ENCODE measurements at places on chromosomes 3 and 15.

DNA sequence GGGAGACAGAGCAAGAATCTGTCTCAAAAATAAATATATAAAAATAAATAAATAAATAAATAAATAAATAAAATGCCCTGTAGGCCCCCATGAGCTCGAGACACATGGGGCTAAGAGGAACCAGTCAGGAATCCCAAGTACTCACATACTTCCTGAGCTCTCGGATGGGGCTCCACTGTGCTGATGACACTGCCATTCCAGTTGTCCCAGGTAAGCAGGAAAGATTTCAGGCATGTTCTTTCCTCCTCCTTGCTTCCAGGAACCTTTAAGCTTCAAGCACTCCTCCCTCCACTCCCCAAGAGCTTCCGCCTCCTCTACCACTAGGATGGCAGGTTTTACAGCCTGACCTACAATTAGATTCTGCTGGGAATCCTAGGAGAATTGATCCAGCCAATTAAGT is 113.4 kb downstream of the SLC49A4 start:
- DNase-seq: no peak

GRCh38 chr15:74529921-74530320 is 11.1 kb upstream of the ARID3B start:
- DNase-seq: no peak

- DNase-seq: no peak
Measured at GRCh38 chr3:174387736-174388135, 471.4 kb upstream of the NAALADL2 start.

DNA sequence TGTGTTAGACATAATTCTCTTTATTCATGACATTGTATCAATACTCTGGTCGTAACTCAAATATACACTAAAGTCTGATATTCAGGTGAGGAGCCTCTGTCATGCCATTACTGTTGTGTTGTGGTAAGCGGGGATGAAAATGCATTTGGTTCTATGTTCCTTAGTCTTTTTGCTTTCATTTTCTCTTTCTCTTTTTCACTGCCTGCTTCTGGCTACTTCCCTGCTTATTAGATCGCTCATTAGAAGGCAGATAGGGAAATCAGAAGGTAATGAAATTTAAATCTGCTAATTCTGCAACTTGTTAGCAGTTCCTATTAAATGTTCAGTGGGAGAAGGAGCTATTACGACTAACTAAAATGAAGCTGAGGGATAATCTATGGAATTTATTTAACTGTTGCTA is 345.0 kb downstream of the GRM7 start:
- no peak for DNase-seq

DNA sequence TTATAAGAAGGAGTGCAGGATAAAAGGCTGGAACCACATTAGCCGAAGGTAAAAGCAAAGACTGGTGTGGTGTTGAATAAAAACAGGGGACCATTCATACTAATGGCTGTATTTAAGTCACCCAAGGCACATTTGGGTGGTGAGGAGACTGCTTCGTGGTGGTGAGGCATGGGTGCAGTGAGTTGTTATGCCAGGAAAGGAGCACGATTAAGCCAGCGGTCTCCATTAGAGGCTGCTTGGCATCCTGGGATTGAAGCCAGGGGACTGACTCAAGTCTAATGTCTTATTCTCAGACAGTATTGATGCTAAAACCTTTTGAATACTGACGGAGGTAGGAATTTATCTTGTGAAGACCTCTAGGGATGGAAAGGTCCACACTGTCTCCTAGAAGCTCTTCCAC is 21.9 kb downstream of the FEM1B start:
- DNase-seq: no peak

DNA sequence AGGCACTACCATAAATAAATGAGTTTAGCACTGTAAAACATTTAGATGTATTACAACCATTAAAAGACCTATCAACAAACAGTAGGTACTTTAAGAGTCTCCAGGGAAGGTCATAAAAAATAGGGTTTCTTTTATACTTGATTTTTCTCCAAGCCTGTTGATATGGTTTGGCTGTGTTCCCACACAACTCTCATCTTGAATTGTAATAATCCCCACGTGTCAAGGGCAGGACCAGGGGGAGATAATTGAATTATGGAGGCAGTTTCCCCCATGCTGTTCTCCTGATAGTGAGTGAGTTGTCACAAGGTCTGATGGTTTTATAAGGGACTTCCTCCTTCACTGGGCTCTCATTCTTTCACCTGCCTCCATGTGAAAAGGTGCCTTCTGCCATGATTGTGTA is 468.9 kb upstream of the UBE2E2 start:
- no peak for DNase-seq

DNA sequence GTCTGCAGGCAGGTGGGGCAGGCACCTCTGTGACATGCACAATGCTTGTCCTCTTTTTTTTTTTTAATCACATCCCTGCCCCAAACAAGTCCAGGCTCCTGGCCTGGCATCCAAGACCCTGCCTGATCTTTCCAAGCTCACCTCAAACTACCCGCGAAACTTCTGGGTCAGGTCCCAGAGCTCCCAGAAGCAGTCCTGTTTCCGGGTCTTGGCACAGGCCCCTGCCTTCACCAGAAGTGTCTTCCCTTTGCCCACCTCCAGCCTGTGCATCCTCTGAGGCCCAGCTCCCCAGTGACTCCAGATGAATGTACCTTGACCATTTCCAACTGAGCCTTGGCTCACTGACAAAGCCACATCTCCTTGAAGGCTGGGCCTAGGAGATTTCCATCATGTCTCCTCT is 23.0 kb downstream of the PLA2G4E start:
- DNase-seq: no peak

DNA sequence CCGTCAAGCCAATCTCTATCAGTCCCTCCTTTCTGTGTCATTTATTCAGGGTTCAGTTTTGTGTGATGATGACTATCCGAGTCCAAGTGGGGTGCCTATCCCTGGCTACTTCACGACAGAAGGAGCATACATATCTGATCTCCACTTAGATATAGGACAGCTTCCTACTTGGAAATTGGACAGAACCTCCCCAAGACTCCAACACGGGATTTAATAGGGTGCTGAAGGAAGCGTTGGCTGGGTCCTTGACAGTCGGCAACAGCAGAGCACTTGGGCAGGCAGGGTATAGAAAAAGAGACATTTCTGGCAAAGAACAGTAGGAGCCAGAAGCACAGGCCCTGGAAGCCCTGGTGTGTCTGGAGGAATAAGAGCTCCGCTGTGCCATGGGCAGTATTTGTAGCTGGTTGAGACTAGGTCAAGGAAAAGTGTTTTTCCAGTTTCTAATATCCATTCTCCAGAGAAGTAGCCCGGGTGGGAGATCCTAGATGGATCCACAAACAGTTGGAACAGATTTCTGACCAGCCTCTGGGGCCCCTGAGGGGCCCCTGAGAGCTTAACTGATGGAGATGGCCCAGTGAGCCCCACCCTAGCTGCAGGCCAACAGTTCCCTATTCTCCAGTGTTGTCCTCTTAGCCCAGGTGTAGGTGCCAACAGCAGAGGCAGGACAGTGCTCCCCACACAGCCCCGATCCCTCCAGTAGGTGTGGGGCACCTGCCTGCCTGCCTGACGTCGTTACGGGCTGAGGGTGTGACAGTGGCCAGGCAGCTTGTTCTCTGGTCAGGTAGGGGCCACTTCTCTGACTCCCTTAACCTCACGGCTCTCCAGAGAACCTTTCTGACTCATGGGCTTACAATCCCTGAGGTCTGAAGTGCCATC is 130.8 kb downstream of the CHCHD6 start:
- DNase-seq: no peak

- DNase-seq: no peak
Measured at GRCh38 chr3:30659270-30660130, 53.1 kb downstream of the TGFBR2 start.

DNA sequence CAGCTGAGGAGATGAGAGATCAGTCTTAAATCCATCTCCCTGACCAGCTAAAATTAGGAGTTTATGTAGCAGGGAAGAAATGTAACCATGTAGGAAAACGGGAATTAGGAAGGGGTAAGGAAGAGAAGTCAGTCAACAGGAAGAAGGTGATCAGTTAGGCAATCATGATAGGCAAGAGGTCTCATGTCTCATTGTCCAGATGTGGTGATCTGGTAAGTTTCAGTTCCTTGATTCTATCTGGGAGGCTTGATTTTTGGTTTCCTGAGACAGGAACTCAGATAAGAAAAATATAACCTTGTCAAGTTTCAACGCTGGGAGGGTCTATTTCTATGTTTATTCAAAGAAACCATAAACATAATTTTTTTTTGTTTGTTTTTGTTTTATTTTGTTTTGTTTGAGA is 40.3 kb upstream of the TBC1D5 start:
- DNase-seq: no peak

DNA sequence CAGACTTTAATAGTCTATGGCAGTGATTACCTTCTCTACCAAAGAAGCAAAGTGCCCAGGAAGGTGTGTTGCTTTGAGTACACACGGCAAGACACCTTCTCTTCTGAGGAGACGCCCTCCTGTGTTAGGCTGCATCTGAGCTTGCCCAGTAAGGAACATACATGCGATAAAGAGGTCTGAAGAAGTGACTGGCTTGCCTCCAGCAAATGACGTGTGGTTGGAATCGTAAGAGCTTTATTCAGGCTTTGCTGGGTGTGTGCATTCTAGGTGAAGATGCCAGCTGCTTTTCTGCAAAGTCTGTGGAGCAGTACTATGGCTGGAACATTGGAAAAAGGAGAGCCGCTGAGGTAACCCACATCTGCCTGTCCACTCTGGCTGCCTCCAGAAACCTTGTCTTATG is 22.4 kb downstream of the MAP6D1 start:
- no peak for DNase-seq

GRCh38 chr15:100043692-100044091 is 298.1 kb downstream of the ADAMTS17 start:
- DNase-seq: no peak

- DNase-seq: no peak
Measured at GRCh38 chr3:108428586-108428985, 81.8 kb downstream of the MYH15 start.

GRCh38 chr3:48502728-48503168 is 1.2 kb downstream of the SHISA5 start:
- DNase-seq: no peak

DNA sequence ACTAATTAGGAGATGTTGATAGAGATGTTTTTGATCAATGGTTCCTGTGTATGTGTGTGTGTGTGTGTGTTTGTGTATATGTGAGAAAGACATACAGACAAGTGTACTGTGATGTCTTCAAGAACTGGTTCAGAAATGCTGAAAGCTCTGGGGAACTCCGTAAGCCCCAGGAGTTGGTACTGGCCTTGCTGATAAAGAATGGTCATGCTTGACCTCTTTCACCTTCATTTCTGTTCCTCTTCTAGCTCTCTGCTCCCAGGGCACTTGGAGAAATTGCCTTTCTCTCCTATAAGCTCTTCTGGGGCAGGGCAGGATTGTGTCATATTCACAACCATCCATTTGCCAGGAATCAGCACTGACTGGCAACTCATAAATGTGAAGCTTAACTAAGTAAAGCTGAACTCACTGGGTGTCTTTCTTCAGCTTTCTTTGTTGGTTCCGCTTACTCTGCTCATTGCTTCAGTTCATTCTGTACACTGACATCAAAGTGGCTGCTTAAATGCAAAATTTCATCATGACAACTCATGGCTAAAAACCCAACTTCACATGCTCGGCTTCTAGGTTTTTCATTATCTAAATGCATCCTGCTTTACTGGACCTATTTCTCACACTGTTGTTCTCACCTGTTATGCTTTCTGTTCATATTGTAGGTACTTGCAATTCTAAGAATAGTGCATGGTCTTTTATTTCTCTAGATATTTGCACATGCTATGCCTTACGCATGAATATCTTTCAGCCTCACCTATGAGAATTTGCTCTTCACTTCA is 162.1 kb upstream of the LYSMD4 start:
- no peak for DNase-seq

- no peak for DNase-seq
Measured at GRCh38 chr15:56832125-56832524, 86.3 kb upstream of the TCF12 start.

GRCh38 chr3:4826237-4827100 is 152.8 kb upstream of the BHLHE40 start:
- no peak for DNase-seq

DNA sequence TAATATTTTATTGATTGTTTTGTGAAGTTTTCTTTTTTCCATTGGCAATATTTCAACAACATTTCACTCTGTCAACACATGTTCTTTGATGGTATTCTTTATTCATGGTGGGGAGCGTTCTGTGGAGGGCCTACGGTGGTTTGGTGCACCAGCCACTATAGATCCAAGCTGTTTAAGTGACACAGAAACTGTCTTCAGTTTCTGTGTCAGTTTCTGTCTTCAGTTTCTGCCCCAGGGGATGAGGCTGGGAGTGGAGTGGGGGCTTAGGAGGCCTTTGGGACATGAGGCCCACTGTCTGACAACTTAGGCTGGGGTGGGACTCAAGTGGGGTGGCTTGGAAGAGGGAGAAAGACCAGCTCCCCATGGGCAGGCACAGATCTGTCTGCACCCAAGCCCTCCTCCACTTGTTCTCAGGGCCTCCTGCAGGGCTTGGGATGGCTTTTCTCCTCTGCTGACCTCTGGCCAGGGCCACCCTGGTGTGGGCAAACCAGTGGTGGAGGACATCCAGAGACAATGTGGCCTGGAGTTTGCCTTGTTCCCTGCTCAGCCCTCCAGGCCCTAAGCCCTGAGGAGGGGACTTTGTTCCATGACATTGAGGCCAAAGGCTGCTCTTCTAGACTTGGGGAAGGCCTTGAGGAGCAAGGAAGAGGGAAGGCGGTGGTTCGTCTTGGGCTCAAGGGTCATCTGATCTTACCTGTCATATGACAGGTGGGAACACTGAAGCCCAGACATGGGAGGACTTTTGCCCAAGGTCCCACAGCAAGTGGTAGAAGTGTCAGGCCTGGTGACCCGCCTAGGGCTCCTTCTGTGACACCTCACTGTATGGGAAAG is 60.3 kb upstream of the SMAD6 start:
- DNase-seq: no peak

DNA sequence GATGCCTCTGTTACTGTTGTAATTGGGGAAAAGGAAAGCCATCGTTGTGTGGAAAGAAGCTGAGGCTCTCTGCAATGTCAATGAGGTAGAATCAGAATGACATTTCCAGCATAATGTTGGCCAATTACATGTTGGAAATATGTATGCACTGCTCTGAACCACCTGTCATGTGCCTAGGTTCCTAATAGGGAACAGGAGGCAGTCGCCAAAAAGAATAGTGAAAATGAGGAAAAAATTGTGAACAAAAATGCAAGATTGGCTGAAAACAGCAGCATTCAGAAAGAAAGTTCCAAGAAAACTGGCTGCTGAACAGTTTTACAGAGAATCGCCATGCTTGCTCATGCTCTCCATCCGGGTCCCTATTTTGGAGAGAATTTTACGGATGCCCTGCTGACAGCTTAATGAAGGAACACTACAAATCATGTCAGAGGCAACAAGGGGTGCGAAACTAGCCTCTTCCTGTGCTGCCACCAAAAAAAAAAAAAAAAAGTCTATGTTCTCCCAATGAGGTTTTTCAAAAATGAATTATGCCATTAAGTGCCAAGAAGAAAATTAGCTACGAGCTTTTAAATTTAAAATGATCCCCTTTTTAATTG is 305.9 kb upstream of the ARRDC4 start:
- no peak for DNase-seq

- no peak for DNase-seq
Measured at GRCh38 chr15:49036650-49037545, 9.3 kb downstream of the SECISBP2L start.

DNA sequence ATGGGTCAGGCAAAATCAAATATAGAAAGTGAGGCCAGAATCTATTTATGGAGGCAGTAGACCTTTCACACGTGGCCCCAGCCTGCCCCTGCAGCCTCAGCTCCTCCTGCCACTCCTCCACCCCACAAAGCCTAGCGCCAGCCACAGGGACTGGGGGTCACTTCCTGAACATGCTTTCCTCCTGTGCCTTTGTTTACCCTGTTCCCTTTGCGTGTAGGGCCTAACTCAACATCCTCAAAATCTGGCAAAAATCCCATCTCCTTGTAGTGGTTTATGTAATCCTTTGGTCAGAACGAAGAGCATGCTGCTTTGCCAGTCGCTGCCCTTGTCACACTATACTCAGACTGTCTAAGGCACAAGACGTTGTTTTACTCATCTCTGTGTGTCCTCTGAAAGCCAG is 39.6 kb downstream of the KBTBD12 start:
- no peak for DNase-seq

Data from stimulated activated CD8-positive, alpha-beta memory T cell treated with anti-CD3 and anti-CD28 coated beads, Interleukin-4, amount 100 ng/mL, for 1 hour (primary cell).